ENCODE measurements at places on chromosomes 6 and 20.

DNA sequence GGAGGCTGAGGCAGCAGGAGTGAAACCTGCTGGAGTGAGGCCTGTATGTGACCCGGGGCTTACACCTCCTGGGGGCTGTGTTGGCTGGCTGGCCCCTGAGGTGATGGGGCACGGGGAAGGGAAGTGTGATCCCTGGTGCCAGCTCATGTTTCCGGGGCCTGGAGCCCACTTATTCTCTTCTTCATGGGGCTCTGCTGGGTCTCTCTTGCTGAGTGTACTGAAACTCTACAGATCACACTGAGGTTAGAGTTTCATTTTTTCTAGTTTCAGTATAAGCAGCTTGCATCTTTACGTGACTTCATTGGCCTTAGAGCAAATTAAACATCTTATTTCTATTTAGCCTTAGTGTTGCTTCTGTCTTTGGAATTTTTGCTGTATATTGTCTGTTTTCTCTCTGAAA, 96.2 kb downstream of the ANKS1A start:
- DNase-seq, result no peak

DNA sequence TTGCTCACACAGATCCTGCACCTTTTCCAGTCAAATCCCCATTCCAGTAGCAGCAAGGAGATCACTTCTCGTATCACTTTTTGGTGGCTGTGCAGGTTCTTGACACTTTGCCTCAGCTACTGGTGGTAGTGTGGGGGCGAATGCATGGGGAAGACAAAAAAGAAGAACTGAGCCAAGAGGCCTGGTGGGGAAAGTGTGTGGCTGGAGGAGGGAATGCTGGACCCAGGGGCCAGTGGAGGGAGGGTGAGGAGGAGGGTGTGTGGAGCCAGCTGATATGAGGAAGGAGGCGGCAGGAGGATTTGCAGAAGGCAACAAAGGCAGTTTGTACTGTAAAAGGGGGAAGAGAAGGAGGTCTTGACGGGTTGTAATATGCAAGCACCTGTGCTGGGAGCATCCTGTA, 15.7 kb upstream of the HLA-C start:
- DNase-seq, result no peak

DNA sequence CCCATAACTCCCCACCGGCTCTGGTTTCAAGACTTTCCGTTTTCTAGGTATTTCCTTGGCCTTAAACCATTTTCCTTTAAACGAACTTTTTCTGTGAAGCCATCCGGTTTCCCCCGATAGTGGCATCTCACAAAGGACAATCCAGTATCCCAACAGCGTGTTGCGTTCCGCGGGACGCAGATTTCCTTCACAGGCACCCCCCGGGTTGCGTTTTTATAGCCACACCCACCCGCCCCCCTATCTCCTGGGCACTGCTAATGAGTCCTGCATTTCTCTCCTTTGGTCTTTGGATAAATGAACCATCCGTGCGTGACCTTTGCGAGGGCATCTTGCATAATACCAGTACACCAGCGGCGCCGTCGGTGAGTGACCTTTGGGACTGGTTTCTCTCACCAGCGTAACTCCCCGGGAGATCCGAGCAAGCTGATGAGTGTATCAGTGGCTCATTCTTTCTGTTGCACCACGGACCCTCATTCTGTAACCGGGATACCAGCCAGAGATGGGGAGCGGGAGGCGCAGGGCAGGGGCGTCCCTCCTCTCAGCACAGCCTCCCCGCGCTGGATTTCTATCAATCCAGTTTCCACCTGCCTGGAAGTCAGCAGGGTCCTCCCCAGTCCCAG, 586 bp upstream of the NQO2 start:
- no peak for DNase-seq

DNA sequence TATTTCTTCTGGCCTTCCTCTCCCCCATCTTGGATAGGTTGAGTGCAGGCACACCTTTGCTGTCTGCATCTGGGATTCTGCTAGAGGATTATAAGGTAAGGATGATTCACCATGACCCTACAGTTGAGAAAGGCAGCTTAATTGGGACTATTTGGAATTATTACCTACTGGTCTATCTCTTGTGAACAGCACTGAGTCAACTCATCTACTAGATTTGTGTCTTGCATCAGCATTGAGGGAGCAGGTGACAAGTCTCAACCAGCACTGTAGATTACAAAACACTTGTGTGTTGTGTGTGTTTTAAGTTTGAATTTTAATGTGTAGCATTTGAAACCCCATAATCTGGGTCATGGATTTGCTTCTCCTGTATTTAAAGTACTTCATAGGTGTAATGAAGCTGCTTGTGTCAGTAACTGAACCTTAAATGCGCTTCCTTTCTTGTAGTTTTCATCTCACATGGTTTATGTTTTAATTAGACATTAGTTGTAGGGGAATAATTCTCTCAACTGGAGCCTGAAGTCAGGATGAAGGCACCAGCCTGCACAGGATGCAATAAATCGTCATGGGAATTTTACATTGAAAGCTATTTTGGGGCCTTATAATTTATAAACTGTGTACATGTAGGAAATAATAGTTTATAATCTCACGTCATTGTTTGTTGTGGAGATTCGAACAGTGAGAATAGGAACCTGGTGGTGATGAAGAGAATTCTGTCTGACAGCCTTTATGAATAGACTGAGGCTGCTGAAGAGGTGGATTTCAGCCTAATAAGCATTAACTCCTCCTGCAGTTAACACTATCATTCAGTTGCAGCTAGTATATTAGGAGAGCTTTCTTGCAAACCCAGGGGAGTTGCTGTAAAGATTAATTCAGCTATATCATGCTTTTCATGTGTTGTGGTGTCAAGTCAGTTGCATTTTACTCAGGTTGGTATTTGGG, 125.1 kb downstream of the JARID2 start:
- no peak for DNase-seq
